ENCODE measurements at places on chromosomes 2 and 18.

DNA sequence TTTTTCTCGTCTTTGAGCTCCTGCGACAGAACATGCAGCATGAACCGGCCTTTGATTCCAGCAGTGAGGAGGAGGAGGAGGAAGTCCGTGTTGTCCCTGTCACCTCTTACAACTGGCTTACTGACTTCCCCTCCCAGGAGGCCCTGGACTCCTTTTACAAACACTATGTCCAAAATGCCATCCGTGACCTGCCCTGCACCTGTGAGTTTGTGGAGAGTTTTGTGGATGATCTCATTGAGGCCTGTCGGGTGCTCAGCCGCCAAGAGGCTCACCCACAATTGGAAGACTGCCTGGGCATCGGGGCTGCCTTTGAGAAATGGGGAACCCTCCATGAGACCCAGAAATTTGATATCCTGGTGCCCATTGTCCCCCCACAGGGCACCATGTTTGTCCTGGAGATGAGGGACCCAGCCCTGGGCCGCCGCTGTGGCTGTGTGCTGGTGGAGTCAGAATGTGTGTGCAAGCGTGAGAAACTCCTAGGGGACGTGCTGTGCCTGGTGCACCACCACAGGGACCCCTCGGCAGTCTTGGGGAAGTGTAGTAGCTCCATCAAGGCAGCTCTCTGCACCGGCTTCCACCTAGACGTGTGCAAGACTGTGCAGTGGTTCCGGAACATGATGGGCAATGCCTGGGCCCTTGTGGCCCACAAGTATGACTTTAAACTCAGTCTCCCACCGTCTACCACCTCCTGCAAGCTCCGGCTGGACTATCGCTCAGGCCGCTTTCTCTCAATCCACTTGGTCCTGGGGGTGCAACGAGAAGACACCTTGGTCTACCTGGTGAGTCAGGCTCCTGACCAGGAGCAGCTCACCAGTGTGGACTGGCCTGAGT lies 2.1 kb downstream of the ITPRIPL1 start:
- no peak for DNase-seq

- DNase-seq, result no peak
Measured at GRCh38 chr2:98643496-98644100, 35.2 kb downstream of the UNC50 start.

DNA sequence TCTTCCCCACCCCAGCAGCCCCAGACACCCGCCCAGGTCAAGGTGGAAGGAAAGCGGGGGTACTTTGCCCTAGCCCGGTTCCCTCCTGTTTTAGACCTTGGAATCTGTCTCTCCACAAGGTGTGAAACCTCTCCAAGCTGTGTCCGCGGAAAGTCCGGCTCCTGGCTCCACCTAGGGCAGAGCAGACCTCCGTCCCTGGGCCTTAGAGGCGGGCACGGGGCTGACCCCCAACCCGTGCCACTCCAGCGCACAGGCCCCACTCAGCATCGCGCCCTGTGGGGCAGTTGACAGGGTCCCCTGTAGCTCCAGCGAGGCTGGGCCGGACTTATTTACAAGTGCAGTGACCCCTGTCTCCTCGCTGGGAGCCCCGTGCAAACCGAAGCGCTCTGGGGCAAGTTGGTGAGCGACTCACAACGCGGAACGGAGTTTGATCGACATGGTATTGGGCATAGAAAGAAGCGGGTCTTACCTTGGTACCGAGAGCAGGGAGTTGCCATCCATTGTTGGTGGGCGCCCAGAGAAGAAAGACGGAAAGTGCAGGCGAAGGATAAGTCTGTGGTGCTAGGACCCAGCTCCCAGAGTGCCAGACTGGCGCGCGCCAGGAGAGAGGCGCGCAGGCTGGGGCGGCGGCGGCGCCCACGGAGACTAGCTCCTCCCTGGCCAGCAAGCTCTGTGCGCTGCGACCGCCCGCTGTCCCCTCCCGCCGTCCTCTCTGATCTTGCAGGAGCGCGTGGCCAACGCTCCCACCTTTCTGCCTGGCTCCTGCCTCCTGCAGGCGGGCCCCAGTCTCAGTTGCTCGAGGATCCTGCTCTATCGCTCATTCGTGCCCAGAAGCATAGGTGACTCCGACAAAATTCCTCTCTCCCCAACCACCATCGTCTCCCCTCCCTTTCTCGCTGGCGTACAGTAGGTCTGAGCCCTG lies at the start of gene SPHKAP:
TSS of gene SPHKAP (minus strand) at position 590 of the 922 bp plus-strand sequence. CDS start at position 501, 89 bp downstream.
- DNase-seq, result no peak

DNA sequence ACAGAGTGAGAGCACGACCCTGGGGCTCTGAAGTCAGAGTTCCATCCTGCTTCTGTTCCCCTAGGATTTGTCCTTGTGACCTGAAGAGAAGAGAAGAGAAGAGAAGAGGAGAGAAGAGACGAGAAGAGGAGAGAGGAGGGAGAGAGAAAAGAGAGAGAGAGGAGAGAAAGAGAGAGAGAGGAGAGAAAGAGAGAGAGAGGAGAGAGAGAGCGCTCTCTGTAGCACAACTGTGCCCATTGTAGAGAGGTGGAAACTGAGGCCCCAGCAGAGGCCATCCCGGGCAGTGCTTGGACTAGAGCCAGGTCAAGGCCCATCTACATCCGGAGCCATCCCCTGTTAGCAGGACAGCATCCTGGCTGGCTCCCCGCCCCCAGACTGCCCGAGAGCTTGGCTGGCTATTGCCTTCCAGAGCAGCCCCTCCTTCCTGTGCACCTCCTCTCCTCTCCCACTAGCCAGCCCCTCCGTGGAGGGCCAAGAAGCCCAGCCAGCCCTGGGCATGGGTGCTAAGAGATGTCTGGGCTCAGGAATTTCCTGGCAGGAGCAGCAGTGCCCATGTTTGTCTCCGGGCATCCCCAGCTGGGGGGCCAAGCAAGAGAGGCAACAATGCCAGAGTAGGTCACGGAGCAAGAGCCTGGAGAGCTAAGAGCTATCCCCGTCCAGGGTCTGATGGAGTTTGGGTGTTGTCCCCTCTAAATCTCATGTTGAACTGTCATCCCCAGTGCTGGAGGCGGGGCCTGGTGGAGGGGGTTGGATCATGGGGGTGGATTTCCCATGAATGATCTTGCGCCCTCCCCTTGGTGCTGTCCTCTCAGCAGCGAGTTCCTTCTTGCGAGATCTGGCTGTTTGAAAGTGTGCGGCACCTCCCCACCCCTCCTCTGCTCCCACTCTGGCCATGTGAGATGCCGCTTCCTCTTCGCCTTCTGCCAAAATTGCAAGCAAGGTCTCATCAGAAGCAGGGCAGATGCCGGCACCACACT lies 18.2 kb upstream of the GPR55 start:
- DNase-seq, result peak; percentile 19

- DNase-seq, result no peak
Measured at GRCh38 chr18:55875371-55875901, 287.4 kb upstream of the TCF4 start.

DNA sequence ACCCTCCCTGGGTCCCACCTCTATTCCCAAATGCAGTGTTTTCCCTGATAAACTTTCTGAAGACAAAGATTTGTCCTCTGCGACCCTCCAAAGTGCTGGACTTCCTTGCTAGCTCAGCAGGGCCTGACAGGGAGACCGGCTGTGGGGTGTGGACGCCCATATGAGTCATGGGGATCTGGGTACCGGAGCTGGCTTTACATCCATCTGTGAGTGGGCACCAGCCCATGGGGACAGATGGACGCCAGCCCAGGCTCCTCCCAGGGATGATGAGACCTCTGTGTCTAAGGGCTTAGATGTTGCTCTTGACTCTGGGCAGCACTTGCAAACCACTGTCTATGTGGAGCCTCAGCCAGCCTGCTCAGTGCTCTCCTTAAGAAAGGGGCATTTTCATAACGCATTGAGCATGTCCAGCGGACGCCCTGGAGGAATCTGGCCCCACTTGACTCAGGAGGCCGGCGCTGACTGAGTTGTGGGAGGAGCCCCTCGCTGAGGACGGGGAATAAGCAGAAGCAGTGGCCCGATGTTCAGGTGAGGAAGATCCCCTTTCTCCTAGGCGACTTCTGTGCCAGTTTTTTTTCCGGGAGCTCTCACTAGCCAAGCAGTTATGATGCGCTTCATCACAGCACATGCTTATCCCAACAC lies 229.4 kb upstream of the MYT1L start:
- DNase-seq, result no peak

DNA sequence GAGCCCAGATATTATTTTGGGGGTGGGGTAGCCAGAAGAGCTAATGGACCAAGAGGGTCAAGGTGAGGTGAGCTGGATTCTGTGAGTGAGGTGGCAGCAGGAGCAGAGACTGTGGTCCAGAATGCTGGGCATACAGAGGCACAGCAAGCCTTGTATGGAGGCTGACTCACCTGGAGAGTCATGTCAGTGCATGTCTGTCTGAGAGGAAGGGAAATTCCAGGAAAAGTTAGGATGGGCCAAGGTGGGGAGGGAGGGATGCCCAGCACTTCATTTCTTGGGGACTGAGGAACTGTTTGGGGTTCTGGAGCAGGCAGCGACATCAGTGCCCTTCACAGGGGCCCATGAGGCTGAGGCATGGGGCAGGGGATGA lies 21.1 kb downstream of the PER2 start:
- DNase-seq, result no peak

DNA sequence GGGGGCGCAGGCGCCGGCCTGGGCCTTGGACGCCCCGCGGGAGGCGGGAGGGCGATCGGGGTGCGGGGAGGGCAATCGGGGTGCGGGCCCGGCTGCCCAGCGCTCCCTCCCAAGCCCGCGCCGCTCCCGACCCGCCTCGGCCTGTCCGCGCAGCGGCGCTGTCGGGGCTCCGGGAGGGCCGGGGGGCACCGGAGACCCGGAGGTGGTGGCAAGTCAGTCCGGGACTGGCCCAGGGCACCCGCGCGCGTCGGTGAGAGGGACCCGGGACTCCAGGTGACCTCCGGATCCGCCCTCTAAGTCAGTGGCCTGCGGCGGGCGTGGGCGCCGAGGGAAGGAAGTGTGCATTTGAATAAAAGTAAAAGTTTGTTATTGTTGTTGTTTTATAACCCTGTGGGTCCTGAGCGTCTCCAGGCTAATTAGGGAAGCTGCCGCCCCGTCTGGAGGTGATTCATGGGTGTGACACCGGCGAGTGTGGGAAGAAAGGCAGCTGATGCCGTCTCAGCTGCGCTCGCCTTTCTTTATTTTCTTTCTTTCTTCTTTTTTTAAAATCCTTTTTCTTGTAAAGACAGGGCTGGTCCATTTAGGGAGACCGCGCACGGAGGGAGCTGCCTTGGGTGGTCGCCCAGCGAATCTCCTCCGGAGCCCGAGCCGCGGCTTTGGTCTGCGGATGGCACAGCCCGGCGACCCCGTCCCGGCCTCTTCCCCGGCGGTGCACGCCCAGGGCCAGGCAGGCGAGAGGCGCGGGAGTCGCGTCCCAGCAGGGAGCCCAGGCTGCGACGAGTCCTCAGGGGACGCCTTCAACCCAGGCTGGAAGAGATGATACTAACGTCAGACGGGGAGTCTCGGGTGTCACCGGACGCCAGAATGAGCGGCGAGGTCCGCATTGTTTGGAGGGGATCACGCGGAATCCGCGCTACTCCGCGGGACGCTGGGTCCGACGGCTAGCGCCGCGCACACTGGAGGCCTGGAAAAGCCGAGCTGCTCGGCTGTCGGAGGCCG lies 627 bp upstream of the CRACDL start:
- no peak for DNase-seq

- DNase-seq, result no peak
Measured at GRCh38 chr2:38444247-38444646, 67.2 kb upstream of the ATL2 start.

DNA sequence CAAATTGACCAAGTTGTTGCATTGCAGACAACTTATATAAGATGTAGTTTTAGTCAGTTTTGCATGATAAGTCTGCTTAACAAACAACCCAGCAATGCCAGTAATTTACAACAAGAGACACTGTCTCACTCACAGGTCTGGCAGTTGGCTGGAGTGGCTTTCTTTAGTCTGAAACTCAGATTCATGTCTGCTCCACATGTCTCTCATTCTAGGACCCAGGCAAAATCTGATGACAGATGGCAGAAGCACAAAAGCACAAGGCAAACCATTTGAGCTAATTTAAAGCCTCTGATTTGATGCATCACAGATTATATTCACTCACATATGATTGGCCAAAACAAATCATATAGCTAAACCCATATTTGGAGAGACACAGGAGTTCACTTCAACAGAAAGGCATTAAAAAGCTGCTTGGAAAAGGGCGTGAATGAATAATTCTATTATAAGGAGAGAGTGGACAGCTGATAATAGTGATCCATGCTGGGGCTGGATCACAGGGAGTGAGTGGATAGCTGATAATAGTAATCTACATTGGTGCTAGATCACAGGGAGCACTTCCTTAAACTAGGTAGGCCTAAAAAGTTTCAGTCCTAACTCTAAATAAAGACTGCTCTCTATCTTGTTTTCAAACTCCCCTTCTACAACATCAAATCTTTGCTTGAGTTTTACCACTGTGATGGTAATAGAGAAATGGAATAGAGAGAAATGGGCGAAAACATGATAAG lies 593.2 kb upstream of the ZNF804A start:
- no peak for DNase-seq

GRCh38 chr2:141741652-141742051 lies 389.2 kb downstream of the LRP1B start:
- DNase-seq, result no peak

- no peak for DNase-seq
Measured at GRCh38 chr2:150548527-150548926, 61.1 kb upstream of the RND3 start.

GRCh38 chr2:26952374-26952773 lies 18.1 kb upstream of the MAPRE3 start:
- no peak for DNase-seq

DNA sequence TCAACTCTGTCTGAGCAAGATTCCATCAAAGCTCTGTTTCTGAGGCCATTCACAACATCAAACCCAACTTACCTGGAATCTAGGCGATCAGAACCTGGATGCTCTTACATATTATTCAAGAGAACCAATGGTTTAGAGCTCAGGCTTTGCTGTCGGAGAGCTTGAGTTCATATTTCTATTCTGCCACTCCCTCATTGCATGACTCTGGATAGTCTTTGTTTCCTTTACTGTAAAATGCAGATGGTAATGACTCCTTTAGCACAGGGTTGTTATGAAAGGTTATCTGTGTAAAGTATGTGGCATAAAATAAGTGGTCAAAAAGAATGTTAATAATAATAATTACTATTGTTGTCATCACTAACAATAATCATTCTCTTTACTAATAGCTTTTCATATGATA lies 12.6 kb downstream of the RELCH start:
- no peak for DNase-seq

- no peak for DNase-seq
Measured at GRCh38 chr2:219297766-219298456, 11.3 kb downstream of the PTPRN start.

DNA sequence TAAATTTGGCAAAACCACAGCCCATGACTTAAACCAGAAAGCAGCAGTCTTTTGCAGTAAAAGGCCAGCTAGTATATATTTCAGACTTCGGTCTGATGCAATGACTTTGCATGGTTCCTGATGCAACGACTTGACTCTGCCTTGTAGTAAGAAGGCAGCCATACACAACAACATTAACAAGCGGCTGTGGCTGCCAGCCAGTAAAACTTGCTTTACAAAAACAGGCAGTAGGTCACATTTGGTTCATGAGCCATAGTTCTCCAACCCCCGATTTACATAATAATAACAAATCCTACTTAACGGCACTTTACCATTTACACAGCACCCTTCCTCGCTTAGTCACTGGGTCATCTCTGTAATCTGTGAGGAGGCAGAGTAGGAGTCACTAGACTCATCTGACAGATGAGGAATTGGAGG lies 410.3 kb downstream of the LRATD1 start:
- DNase-seq, result no peak

Measured in CD4-positive, alpha-beta T cell treated with Interleukin-12 subunit alpha and Interleukin-12 subunit beta, for 1 hour (primary cell).